Activated CD8-positive, alpha-beta memory T cell treated with anti-CD3 and anti-CD28 coated beads for 1 hour (primary cell): ENCODE measurements at places on chromosomes 5 and 9.

GRCh38 chr9:111937301-111937700 is 40.7 kb downstream of the UGCG start:
- DNase-seq: no peak

- DNase-seq: no peak
Observed at GRCh38 chr9:13063880-13064459, 215.5 kb downstream of the MPDZ start.

- DNase-seq: no peak
Observed at GRCh38 chr5:175681968-175682340, 24.1 kb downstream of the HRH2 start.

DNA sequence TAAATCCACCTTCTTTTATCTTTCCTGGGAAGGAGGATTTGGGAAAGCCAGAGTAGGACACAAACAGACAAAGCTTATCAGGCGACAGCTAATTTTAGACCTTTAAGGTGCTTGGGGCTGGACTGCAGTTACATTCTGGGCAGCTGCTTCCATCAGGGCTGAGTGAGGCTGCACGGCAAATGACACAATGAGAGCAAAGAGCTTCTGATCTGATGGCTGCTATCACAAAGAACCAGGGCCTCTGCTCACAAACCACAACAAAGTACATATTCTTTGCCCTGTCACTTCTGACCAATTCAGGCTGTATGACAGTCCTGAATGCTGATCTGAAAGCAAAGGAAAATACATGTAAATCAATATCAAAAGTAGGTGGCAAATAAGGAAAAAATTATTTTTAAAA is 93.1 kb downstream of the MRPS27 start:
- no peak for DNase-seq

DNA sequence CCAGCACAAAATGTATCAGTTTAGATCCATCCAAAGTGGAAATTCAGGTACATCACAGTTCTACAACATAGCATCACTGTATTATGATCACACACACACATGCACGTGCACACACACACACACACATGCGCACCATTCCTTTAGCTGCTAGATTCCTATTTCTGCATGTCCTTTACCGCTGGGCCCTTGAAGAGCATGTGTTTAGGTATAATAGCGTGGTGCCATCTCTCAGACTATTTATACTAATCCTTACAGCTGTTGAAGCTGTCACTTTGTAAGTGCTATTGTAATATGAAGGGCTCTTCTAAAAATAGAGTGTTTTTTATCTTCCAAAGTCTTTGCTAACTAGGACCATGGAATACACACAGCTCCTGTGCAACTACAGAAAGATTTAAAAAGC is 308.8 kb upstream of the TRPC7 start:
- no peak for DNase-seq

DNA sequence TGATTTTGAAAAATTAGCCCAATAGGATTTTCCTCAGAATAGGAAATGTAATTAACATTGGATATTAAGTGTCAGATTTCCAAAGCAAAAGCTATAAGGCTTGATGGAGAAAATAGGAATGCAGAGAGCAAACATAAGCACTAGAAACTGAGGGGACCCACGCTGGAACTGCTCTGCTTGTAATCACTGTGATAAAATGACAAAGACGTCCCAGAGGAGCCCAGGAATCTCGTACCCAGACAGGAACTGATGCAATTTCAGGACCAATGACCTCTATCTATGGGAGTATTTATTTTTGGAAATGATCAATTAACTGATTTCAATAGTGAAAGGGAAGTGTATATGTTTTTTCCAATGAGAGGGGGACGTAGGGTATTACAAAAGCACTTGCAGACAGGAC is 714.5 kb upstream of the WWC1 start:
- DNase-seq: no peak

DNA sequence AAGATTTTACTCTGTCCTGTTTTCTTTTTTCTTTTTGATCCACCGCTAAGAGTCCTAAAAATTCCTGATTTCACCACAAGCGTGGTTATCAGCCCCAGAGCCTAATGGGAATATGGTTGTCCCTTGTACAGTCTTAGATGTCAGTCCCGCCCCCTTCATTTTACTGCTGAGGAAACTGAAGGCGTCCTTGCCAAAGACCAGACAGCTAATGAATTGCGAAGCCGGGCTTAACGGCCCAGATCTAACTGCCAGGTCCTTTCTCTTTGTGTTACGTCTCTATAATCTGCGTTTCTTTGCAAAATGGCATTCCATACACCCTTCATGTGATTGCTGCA is 497 bp downstream of the NSA2 start:
- DNase-seq: no peak

GRCh38 chr5:175728885-175729828 is 71.3 kb downstream of the HRH2 start:
- no peak for DNase-seq

GRCh38 chr9:95018099-95018936 is 291.8 kb downstream of the AOPEP start:
- no peak for DNase-seq

DNA sequence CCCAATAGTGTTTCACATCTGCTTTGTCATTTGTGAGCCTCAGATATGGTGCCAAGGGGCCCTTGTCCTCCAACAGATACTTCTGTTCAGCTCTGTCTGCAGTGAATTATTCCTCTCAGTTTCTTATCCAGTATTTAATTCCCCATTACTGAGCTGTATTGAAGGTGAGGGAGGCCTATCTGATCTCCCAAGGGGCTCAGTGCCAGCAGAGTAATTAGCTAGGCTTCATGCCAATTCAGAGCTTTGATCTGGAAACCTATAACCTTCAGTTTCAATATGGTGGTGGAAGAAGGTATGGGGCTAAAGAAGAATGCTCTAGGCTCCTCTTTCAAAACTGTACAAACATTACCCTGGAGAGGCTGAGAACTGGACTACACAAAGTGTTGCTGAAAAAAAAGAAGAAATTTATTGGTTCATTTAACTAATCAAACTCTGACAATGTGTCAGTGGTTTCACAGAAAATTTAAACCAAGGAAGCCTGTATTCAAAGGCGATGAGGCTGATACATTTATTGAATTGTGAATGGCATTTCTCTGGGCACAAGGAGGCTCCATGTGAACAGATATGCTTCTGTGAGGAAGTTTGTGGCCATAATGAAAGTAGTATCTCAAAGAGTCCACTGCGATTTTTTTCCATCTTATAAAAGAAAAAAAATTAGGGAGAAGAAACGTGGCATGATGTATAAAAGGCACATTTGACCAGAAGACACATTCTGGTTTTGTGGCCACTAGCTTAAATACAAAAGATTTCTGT is 397.8 kb downstream of the TLE4 start:
- no peak for DNase-seq

- DNase-seq: no peak
Observed at GRCh38 chr9:69168709-69169217, 5.3 kb upstream of the TJP2 start.

GRCh38 chr5:91424638-91425436 is 41.7 kb upstream of the ARRDC3 start:
- no peak for DNase-seq

DNA sequence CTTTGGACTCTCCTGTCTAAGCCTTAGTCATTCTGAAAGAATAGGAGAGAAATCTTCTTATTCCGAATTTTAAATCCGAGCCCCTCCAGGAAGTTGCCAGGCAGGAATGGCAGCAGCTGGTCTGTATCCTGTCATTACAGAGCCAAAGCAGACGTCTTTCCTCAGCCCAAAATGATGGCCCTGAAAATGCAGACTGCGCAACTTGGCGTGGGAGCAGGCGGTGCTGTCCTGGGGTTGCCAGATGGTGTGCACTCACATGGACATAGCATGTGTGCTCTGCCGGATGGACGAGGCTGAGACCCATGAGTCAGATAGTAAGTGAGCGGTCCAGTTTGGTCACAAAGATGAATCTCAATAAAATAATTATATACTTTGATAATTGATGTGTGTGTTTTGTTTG is 410.4 kb downstream of the KCTD16 start:
- no peak for DNase-seq

DNA sequence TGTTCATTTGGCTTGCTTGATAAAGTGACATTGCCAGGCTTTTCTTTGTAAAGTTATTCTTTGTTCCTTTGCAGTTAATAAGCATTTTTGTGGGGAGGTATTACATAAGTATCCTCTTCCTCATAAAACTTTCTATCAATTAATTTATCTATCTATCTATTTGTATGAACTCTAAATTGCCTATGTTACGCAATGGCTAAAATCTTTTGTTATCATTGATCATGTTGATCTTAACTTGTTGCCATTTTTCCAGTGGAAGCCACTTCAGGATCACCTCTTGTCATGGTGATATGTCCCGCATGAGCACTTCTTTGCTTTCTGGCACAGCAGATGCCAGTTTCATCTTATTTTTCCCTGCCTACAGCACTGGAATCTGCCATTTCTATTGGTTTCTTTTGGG is 436.7 kb upstream of the KIF2A start:
- DNase-seq: no peak

DNA sequence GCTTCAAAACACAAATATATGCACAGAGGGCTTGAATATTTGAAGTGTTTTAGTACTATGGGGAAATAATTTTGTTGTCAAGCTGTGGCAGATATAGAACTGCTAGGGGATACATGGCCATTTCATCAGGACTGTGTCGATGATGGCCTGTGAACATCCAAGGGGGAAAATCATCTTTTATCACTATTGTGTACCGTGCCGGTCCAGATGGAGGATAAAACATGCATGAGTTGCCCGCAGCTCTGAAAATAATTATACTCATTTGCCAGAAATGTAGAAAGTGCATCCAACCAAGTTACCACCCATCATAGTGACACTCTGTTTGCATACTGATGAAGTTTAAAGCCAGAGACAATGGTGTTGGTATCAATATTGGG is 405.9 kb downstream of the ZSWIM6 start:
- no peak for DNase-seq

- no peak for DNase-seq
Observed at GRCh38 chr9:108553111-108553635, 302.6 kb downstream of the ACTL7B start.

DNA sequence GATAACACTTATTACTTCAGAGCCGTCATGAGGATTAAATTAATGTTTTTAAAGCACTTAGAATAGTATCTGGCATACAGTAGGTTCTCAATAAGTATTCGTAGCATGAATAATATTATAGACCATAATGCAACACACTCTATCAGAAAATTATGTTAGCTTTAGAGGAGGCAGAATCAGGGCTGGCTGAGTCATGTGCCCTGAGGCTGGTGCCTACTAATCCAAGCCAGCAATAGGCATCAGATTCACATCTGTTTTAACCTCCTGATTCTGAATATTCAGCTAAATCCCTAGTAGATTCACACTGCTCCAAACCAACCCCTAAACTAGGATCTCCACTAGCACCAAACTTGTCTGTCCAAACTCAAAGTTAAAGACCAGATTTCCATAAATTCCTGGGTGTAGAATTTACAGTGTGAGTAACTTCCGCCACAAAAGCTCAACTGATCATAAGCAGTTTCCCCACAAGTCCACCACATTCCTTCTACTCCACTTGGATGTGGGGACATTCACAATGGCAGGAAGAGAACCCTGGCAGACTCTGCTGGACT is 170.0 kb upstream of the DAPK1 start:
- DNase-seq: no peak

DNA sequence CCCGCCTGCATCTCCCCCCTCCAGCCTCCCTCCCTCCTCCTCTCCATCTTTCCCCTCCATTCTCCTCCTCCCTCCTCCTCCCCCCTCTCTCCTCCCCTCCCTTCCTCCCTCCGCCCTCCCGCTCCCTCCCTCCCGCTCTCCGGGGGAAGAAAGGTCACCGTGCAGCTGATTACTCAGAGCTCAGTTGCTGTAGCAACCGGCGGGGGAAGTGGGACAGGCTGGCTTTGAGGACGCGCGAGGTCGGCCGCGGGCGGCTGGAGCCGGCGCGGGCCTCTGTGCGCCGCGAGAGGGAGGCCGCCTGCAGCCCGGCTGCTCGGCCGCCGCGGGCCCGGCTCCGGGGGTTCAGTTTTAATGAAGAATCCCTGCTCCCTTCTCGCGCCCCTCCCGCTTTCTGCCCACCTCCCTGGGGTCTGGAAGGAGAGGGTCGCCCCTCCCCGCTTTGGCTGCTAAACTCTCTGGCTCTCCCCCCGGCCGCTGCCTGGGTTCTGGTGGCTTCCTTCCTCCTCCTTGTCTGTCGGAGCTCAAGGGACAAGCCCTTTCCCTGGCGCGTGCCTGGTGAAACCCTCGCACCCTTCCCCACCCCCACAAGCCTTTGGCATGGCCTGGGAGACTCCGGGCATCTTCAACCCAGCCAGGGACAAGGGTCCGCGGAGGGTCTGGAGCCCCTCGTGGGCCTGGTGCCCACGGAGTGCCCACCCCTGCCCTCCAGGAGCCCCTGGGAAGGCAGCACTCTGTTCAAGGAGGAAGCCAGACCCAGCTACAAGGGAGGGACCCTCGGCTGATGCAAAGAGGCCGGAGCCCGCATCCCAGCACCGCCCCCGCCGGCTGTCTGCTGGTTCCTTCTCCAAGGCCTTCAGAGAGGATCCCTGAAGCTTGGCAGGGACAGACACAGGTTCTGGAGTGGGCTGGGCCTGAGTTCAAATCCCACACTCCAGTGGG is 160.3 kb downstream of the C9orf50 start:
- DNase-seq: peak; percentile 75

GRCh38 chr5:169803077-169803981 is 166.3 kb downstream of the DOCK2 start:
- no peak for DNase-seq

- DNase-seq: no peak
Observed at GRCh38 chr9:107613321-107613720, 123.8 kb upstream of the KLF4 start.

DNA sequence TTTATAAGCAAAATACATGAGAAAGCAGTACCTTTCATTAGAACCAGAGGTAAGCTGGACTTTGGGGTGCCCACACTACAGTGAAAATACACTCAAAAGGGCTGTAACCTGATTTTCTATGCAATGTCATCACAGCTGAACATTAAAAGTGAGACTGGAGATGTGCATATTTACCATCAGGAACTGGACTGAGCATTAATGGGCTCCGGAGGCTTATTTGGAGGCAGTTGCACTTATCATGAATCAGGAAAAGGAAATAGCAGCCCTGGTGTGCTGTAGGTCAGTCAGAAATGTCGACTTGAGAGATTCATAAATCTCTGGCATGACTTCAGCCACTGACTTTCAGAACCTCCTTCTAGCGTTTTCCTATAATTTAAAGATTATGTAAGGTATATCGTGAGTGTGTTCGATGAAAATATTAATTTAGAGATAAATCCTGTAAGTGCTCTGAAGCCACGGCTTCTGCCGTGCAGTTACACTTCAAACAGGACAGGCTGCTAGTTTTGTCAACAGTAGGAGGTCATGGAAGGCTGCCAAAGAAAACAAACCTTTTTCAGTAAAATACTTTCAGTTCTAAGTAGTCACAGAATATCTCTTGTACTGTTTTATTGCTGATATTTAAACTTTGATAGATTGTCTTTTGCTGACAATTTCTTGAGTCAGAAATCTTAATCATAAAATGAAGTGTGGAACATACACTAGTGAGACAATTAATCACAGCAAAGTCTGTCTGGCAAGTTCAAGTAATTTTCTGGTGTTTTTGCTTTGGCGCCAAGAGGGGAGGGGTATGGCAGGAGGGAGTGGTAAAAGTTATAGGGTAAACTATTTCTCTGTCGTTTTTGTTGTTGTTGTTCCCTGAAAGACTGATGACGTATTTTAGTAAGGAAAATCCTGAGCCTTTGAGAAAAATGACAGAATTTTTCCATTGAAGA is 939.7 kb downstream of the NR2F1-AS1 start:
- DNase-seq: no peak

GRCh38 chr9:18382243-18382642 is 91.7 kb upstream of the ADAMTSL1 start:
- DNase-seq: no peak

- no peak for DNase-seq
Observed at GRCh38 chr5:52013523-52013922, 630.3 kb downstream of the ISL1 start.

GRCh38 chr9:973295-973834 is 3.1 kb upstream of the DMRT3 start:
- DNase-seq: no peak

- no peak for DNase-seq
Observed at GRCh38 chr5:179167871-179168451, 107.8 kb downstream of the ZNF354C start.
